ENCODE measurements at places on chromosomes 7 and 10. TPM values are rescaled to one million over a fixed set of nuclear protein-coding genes. Genes with fewer than 3 reads are reported as not detected.

HMX2 gene
- total RNA-seq = not detected

CCDC146 gene
- 2.2 TPM for total RNA-seq

HDAC9 gene
- 5.2 TPM for total RNA-seq

C10orf143 gene
- total RNA-seq = 0.87 TPM

USP54 gene
- 9.2 TPM for total RNA-seq

TRPV5 gene
- total RNA-seq = not detected

STK32C gene
- 10.3 TPM for total RNA-seq

SKIDA1 gene
- total RNA-seq = 0.99 TPM

RHOBTB1 gene
- total RNA-seq = 16.0 TPM

NUPR2 gene
- total RNA-seq = not detected

LRRC18 gene
- under 0.01 TPM for total RNA-seq

PCGF6 gene
- total RNA-seq = 9.4 TPM

FFAR4 gene
- total RNA-seq = not detected

HABP2 gene
- not detected for total RNA-seq

SPDYE6 gene
- 0.15 TPM for total RNA-seq

MNX1 gene
- total RNA-seq = not detected

GALNT17 gene
- not detected for total RNA-seq

TIMM23B gene
- total RNA-seq = 17.6 TPM

CD36 gene
- 2.5 TPM for total RNA-seq

TMEM140 gene
- 14.1 TPM for total RNA-seq

IKZF1 gene
- total RNA-seq = not detected
